ENCODE measurements at places on chromosomes 2 and 18. TPM values are rescaled to one million over a fixed set of nuclear protein-coding genes. Genes with fewer than 3 reads are reported as not detected.
A peak's percentile ranks its signal among the peaks of the same experiment; 100 is the strongest.

Gene STARD6
- not detected for total RNA-seq

Gene GPR55
- not detected for total RNA-seq

Gene OTOF
- total RNA-seq = 0.10 TPM

Gene COL4A3
- 4.9 TPM for total RNA-seq

Gene KCNK3
- total RNA-seq = 0.71 TPM

Gene EIF2AK3
- total RNA-seq = 8.9 TPM

DNA sequence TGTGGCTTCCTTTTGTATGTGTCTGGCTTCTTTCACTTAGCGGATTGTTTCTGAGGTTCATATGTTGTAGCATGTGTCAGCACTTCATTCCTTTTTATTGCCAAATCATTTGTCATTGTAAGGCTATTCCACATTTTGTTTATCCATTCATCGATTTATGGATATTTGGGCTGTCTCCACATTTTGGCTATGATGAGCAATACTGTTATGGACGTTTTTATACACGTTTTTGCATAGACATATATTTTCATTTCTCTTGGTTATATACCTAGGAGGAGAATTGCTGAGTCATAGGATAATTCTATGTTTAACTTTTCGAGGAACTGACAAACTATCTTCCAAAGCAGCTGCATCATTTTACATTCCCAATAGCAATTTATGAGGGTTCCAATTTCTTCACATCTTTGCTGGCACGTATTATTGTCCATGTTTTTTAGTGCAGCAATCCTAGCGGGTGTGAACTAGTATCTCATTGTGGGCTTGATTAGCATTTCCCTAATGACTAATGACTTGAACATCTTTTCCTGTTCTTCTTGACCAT lies 48.1 kb upstream of the TBC1D8 start:
- H3K4me1 ChIP-seq = peaks cover 18% of the 10 kb centered on the region
- H3K27ac ChIP-seq = no peak overlapping the region
- no peaks in the 10 kb centered on the region for H3K36me3 ChIP-seq
- DNase-seq = no peak
- no peak overlapping the region for H3K4me3 ChIP-seq

GRCh38 chr18:140670-141266 lies 17.6 kb upstream of the USP14 start:
- H3K4me1 ChIP-seq = no peaks in the 10 kb centered on the region
- no peak overlapping the region for H3K27ac ChIP-seq
- no peaks in the 10 kb centered on the region for H3K36me3 ChIP-seq
- no peak for DNase-seq
- no peak overlapping the region for H3K4me3 ChIP-seq

- H3K4me3 ChIP-seq = no peak overlapping the region
- no peaks in the 10 kb centered on the region for H3K27me3 ChIP-seq
- peak overlapping the region; percentile 44 for H3K27ac ChIP-seq
- DNase-seq = no peak
Observed at GRCh38 chr2:226716126-226716525, 83.5 kb downstream of the IRS1 start.

DNA sequence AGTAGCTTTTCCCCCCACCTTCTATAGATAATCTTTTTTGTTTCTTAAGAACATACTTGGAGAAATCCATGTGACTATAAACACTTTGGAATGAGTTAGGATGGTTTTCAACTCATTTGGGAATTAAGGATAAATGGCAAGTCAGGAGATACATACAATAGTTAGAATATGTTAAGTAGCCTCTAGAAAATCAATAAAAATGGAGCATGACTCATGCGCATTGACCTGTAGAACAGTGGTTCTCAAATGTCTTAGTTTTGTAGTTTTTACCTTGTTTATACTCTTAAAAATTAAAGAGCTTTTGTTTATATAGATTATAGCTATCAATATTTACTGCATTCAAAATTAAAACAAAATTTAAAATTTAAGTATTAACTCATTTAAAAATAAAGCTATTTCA lies 24.7 kb downstream of the NUP35 start:
- H3K27ac ChIP-seq = no peak overlapping the region
- H3K4me3 ChIP-seq = no peak overlapping the region
- H3K36me3 ChIP-seq = peaks cover 6% of the 10 kb centered on the region
- no peaks in the 10 kb centered on the region for H3K27me3 ChIP-seq
- H3K4me1 ChIP-seq = no peaks in the 10 kb centered on the region
- no peak for DNase-seq

DNA sequence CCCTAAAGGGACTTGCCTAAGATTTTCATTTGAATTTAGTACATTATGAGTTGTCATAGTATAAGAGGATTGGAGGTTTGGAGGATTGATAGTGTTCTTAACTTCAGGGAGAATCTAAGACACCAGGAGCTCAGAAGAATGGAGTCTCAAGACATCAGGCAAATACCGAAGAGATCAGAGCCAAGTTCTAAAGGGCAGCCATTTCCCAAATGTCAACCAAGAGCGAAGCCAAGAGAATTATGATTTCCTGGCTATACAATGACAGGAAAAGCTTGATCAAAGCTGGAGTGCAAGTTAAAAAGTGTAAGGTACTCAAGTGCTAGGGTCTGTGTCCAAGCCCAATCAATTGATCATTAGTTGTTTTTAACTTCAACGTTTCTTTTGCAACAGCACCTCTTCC lies 283.0 kb upstream of the FN1 start:
- H3K4me3 ChIP-seq = no peak overlapping the region
- no peak for DNase-seq
- no peaks in the 10 kb centered on the region for H3K4me1 ChIP-seq
- no peaks in the 10 kb centered on the region for H3K27me3 ChIP-seq
- no peaks in the 10 kb centered on the region for H3K36me3 ChIP-seq

- DNase-seq = no peak
- no peak overlapping the region for H3K27ac ChIP-seq
- H3K4me3 ChIP-seq = no peak overlapping the region
- no peaks in the 10 kb centered on the region for H3K27me3 ChIP-seq
Observed at GRCh38 chr2:239149501-239149900, 251.3 kb downstream of the HDAC4 start.

DNA sequence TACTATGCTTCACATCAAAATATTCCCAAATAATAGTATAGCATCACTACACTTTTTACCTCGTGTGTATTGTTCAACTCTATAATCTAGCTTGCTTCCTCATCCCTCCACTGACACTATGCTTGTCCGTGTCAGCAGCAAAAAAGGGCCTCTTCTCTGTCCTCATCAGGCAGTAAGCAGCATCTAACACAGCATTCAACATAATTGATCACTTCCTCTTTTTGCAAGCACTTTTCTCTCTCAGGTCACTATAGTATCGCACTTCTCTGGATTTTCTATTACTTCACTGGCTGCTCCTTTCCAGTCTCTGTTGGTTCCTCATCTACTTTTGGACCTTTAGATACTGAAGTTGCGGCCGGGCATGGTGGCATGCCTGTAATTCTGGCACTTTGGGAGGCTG lies 64.9 kb upstream of the ZSWIM2 start:
- no peaks in the 10 kb centered on the region for H3K4me1 ChIP-seq
- H3K27ac ChIP-seq = no peak overlapping the region
- no peak for DNase-seq
- H3K27me3 ChIP-seq = no peaks in the 10 kb centered on the region
- H3K36me3 ChIP-seq = no peaks in the 10 kb centered on the region

- no peaks in the 10 kb centered on the region for H3K27me3 ChIP-seq
- no peaks in the 10 kb centered on the region for H3K36me3 ChIP-seq
- H3K27ac ChIP-seq = no peak overlapping the region
- no peak for DNase-seq
Observed at GRCh38 chr2:148622366-148622765, 22.2 kb upstream of the EPC2 start.

DNA sequence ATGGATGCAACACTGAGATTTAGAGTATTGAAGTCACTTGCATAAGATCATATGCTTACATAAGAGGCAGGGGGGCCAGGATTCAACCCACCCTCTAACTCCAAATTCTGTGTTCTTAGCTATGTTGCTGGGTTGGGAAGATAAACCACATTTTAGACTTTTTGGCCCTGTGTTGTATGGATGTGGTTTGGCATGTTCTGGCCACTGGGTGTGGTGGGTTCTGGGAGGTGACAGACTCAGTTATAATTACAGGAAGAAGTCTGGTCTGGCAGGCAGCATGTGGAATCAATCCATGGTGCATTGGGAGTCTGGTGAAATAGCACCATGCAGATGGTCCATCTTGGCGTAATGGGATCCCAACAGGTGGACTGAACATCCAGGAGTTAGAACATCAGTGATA lies 138.9 kb downstream of the LTBP1 start:
- no peak overlapping the region for H3K27ac ChIP-seq
- no peak overlapping the region for H3K4me3 ChIP-seq
- H3K27me3 ChIP-seq = no peaks in the 10 kb centered on the region
- no peaks in the 10 kb centered on the region for H3K36me3 ChIP-seq

DNA sequence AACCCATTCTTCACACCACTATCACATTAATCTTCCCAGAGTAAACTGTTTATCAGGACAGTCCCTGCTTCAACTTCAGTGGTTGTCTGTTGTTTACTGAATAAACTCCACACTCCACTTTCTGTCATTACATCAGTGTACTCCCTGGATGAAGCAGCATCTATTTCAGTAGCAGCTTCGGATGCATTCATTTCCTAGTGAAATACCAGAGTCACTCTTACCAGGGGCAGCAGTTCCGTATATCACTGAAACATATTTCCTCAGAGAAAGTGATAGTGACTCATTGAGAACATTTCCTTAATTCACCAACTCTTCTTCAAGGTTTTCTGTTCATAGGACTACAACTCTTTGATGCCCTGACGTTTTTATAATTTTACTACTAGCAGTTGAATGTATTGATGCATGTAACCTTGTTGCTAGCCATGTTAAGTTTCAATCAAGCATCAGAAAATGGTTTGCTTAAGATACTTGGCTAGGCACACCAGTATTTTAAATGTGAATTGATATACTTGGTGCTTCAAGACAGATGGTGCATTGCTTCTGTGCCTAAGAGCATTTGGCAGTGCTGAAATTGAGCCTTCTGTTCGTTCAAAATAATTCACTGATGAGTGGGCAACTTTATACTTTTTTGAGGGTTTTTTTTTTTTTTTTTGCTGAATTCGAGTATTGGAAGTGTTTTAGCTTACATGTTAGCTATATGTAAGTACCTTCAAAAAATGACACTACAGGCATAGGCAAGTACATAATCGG lies 92.3 kb downstream of the UBE2E3 start:
- no peaks in the 10 kb centered on the region for H3K27me3 ChIP-seq
- no peak for DNase-seq
- no peaks in the 10 kb centered on the region for H3K36me3 ChIP-seq

DNA sequence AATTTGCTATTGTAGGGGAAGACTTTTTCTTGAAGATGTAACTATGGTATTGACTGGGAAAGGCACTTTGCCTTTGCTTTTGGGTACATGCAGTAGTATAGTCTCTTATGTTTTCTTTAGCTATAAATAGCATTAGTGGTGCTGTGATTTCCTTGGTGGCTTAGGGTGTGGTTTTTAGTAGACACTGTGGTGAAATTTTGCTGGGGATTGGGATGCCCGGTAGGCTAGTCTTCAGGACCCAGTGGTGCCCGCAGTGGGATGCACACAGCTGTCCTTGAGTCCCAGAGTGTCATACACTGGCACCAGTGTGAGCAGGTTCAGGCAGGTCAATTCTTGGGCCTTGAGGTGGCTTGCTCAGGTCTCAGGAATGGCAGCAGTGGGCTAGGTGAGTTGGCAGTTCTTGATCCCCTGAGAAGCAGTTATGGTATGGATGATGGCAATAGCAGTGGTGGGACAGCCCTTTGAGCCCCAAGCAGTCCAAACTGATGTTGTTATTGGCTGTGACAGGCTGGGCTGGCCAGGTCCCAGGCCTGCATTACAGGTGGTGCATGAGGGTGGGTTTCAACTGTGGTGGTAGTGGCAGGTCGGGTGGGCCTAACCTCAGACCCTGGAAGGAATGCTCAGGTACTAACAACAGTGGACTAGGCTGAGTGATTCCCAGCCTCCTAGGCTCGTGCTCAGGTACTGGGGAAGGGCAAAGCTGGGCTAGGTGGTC lies 124.3 kb downstream of the XRCC5 start:
- no peak for DNase-seq
- no peak overlapping the region for H3K27ac ChIP-seq
- no peak overlapping the region for H3K4me3 ChIP-seq
- H3K27me3 ChIP-seq = no peaks in the 10 kb centered on the region

DNA sequence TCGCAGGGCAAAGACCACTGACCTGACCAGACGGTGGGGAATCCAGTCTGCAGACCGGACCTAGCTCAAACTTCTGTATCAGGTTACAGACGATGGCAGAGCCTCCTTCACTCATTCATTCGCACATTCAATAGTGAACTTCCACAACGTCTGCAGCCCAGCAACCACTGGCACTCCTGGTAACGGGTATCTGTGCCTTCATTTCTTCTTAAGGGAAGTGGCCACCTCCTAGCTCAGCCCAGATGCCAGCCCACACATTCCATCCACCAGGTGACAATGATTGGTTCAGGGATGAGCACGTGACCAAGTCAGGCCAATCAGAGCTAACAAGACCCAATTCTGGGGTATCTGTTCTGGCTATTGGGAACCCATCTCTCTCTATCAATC lies 15.9 kb upstream of the ARMC9 start:
- no peak for DNase-seq
- no peak overlapping the region for H3K27ac ChIP-seq
- H3K27me3 ChIP-seq = no peaks in the 10 kb centered on the region
- H3K4me1 ChIP-seq = peaks cover 40% of the 10 kb centered on the region
- H3K36me3 ChIP-seq = no peaks in the 10 kb centered on the region

DNA sequence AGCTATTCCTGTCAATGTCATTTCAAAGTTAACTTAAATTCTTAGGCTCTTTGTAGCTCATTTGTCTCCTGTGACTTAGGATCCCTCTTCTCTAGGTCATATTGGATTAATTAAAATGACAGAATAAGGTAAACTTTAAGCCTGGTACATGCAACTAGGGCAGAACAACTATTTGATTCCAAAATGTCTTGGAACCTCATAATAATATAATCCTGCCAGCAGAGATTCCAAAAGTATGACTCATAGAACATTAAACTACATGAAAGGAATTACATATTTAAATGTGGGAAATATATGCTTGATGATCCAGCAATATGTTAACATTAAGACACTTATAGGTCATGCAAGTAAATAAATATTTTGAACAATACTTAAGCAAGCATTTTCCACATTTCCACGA lies 63.3 kb downstream of the COL3A1 start:
- DNase-seq = no peak
- H3K36me3 ChIP-seq = no peaks in the 10 kb centered on the region
- H3K27me3 ChIP-seq = no peaks in the 10 kb centered on the region
- no peak overlapping the region for H3K27ac ChIP-seq
- H3K4me1 ChIP-seq = peaks cover 4% of the 10 kb centered on the region
- H3K4me3 ChIP-seq = no peak overlapping the region

GRCh38 chr2:168573128-168573903 lies 117.2 kb downstream of the CERS6 start:
- no peak overlapping the region for H3K4me3 ChIP-seq
- H3K27ac ChIP-seq = no peak overlapping the region
- DNase-seq = no peak

GRCh38 chr2:27245116-27245515 lies 17.7 kb downstream of the SLC30A3 start:
- DNase-seq = no peak
- H3K27me3 ChIP-seq = no peaks in the 10 kb centered on the region
- peaks cover 20% of the 10 kb centered on the region for H3K36me3 ChIP-seq
- H3K27ac ChIP-seq = no peak overlapping the region
- H3K4me1 ChIP-seq = peaks cover 4% of the 10 kb centered on the region

- no peaks in the 10 kb centered on the region for H3K27me3 ChIP-seq
- no peak overlapping the region for H3K4me3 ChIP-seq
- no peak overlapping the region for H3K27ac ChIP-seq
- H3K4me1 ChIP-seq = no peaks in the 10 kb centered on the region
Observed at GRCh38 chr18:41128126-41128525, 826.9 kb upstream of the PIK3C3 start.
